NCI-H2029 (cell line): ENCODE measurements at places on chromosomes 5 and 9.

DNA sequence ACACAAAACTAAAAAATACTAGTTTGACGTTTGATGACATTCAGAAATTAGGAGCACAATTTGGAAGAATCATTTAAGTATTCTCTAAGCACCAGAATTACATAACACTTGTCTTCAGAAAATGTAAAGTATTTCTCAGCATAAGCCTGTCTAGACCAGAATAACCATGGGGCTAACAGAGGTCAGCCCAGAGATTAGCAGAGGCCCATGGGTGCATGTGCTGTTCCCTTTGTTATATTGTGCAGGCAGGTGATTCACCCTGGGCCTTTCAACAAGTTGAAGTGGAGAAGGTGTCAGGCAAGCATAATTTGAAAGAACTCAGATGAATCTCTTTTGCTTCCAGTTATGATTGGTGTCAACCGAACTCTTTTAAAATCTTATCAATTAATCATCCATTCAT lies 227.9 kb downstream of the LURAP1L start:
- no peak for DNase-seq

GRCh38 chr9:109585796-109586195 lies 87.7 kb upstream of the PTPN3 start:
- DNase-seq, result no peak

GRCh38 chr9:121452085-121452484 lies 47.6 kb downstream of the GGTA1 start:
- DNase-seq, result no peak

- peak; percentile 53 for DNase-seq
These were observed 75.9 kb downstream of the NMUR2 start for GRCh38 chr5:152329207-152329606.

GRCh38 chr5:65102371-65102975 lies 333.7 kb downstream of the CWC27 start:
- no peak for DNase-seq

DNA sequence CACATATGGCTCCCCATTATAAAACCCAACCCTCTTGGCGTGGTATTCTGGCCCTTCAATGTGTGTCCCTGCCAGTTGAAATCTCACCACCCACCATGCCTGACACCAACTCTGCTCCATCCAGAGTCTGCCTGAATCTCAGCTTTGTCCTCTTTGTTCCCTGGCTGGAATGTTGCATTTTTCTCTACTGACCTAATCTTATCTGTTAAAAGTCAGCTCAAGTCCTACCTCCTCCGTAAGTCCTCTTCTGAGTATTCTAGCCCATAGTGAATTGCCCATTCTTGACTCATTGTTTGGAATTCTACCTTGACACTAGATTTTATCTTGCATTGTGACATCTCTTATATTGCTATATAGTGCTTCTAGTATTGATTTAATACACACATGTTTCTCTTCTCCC lies 207.1 kb upstream of the VLDLR start:
- no peak for DNase-seq

DNA sequence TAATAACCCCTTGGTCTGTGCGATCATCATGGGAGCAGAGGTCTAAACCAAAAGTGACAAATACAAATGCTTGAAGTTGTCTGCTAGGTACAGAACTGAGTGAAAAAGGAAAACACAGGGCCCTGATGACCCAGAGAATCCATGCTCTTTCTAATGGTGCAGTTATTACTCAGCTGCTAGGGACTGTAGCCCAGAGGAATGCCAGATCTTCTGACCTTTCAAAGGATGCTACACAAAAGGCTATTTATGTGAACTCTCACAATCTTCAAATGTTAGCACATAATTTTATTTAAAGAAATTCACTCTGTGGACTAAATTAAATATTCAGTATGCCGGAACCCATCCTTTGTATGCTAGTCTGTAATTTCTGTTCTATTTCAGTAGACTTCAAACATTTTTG lies 79.9 kb downstream of the PRR16 start:
- DNase-seq, result no peak

DNA sequence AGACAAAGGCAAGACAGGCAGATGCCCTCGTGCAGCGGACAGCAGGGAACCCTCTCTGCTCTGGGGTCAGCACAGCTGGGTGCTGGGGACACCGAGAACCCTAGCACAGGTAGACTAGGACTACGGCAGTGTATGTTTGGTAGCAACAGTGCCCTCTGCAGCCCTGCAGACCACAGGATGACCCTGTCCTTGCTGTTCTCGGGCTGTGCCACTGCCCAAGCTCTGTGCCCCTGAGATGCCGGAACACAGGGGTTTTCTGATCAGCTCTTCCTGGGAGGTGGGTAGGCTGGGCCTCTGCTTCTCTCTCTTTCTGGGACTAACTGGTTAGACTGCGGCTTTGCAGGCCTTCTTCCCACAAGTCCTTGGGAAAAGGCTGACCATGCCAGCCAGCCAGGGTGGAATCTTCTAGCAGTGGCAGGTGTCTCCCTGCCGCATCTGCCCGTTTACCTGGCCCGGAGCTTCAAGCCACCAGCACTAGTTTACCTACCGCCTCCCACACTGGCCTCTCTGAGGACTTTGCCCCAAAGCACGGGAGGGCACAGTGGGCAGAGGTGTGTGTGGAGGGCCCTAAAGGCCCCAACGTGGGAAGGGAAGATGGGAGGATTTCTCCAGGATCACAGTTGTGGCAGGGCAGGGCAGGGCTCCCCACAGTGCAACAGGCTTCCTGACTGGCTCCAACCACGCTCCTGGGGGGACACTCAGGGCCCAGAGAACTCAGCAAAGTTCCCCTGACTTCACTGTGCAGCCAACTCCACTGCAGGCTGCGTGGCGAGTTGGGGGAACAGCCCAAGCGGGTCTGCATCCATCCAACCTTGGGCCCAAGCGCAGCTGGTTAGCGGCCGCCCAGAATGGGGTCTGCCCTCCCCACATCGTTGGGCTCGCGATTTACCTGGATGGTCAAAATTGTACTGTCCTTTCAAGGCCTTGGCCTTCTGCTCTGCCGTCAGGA lies 1.2 kb downstream of the UCK1 start:
- DNase-seq, result no peak

- DNase-seq, result no peak
These were observed 58.1 kb downstream of the HSPA4 start for GRCh38 chr5:133109655-133110483.

DNA sequence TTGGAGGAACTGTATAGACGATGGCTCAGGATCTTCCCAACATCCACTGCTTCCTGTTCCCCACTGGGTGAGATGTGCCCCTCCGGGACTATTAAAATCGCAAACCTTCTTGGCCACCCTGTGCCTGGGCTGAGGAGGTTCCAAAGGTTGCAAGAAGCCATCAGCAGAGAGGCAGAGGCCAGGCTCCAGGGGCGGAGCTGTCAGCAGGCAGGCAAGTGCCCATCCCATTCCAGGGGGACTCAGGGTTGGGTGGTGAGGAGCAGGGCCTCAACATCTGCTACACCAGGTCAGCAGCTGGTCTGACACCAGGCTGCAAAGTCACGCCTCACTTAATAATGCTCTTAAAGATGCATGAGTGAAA lies 2.2 kb downstream of the BTNL3 start:
- no peak for DNase-seq

DNA sequence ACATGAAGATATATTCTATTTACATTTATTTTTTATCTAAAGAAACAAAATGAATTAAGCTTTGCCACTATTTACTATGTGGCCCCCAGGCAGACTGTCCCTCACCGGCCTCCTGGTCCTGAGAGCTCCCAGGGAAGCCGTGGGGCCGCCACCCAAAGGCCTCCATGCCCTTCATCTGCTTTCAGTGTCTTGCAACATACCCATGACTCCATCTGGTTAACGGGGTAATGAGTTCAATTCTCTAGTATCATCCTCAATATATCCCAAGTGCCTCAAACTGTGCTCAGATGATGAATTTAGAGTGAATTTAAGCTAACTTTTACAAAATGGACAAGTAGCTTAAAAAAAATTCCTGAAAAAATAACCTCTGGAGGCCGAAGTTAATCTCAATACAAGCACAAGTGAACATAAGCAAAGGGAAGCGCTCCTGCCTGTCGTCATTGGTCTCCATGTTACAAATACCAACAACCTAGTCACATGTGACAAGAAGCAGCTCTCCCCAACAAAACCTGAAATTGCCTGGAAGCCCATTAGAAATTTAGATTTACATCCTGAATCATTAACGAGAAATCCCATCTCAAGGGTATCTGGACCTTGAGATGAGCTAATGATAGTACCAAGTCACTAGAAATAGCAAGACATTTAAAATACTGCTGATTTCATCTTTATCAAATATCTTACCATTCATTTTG lies 26.1 kb downstream of the DAP start:
- no peak for DNase-seq

DNA sequence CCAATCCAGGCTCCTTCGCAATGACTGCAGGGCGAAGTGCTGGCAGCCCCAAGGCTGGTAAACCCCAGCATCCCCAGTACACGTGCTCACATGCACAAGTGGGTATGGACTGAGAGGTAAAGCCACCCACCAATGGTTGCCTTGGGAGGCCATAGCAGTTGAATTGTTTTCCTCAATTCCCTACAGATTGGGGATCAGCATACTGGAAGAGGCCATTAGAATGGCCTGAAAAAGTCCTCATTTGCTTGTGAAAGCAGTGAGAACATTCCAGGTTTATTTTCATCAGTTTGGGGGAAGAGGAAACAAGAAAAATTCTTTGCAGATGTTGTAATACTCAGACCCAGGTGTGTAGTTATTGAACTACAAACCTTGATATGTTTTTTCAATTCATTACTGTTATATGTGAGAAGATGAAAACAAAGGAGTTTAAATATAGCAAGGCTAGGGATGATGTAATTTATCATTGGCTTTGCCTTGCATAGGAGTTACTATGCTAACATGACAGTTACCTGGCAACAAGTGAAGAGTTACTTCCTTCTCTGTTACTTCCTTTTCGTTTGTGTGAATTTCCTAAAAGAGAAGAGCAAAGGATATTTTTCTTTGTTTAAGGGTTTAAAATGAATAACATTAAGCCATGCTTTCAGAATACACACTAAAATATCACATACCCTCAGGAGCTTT lies 36.4 kb downstream of the MTMR12 start:
- DNase-seq, result peak; percentile 77

GRCh38 chr9:71485326-71485725 lies 283.0 kb downstream of the CEMIP2 start:
- DNase-seq, result no peak

GRCh38 chr9:38138276-38138675 lies 69.2 kb upstream of the SHB start:
- DNase-seq, result no peak

GRCh38 chr9:16139774-16140173 lies 586.9 kb downstream of the CCDC171 start:
- no peak for DNase-seq

DNA sequence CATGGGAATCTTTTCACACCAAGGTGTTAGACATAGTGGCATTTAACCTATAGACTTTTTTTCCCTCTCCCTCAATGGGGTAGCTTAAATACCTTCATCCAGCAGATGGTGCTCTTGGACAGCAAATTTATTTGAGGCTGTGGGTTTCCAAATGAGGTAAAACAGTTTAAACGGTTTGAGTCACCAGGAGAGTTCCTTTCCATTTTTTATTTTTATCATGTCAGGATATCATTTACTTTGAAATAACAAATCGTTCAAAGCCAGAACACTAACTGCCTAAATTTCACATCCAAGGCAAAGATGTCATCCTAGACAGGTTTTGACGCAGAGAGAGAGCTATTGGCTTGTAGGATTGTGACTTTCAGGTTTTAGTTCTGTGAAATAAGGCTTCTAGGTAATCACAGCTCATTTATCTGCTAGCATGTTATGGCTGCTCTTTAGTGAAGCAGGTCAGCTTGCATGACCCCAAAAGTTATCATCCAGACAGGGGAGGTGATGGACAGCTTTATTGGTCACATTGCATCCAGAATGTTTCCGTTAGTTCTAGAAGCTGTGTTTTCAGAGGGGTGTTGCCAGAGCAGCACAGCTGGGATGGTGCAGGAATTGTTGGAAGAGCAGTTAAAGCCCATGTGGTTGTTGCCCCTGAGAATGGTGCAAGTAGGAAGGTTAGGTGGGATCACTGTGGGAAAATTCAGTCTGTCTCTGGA lies 69.8 kb downstream of the KDM4C start:
- DNase-seq, result no peak

GRCh38 chr9:126232461-126232860 lies 94.2 kb upstream of the MVB12B start:
- DNase-seq, result no peak

- no peak for DNase-seq
These were observed 28.5 kb downstream of the GOLGA2 start for GRCh38 chr9:128247226-128247803.

DNA sequence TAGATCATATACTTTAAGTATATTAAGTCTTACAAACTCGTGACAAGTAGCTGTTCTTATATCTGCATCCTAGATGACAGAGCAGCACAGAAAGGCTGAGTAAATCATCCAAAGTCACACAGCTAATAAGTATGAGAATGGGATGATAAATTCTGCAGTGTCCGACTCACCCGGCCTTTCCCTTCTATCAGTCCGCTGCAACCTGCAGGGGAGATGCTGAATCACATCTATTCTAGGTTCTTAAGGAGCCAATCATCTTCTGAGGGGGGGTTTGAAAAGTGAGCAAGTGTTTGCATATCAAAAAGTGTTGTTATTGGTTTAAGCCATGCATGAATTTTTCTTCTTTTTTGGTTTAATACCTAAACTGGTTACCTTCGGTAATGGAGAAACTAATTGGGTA lies 38.9 kb downstream of the ADAMTS16 start:
- DNase-seq, result no peak

DNA sequence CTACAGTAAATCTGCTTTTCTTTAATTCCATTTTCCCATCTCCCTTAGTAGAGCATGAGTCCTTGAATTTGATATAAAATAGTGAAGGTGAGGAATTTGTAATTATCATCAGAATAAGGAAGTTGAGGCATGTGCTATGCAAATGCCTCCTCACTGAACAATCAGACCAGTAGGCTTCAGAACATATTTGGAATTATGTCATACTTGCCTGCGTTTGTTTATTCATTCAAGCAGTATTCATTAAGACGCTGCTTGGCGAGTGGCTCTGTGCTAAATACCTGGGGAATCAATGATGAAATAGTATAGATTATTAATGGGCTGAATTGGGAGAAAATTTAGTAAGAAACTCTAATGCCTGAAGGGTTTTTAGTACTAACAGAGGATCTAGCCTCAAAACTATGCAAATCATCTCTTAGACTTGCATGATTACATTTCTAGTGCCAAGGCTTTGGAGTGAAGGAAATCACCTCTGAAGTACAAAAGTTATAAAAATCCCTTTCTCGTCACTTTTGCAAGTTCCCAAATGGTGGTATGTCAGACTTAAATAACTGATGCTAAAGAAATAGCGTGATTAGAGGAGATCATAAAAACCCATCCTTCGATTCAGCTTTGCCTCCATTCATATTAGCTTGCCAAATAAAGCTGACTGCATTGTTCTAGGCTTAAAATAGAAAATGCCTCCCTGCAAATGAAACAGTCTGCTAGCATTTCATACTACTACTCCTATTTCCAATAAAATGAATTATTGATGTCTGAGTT lies 141.7 kb downstream of the PCSK5 start:
- DNase-seq, result no peak

- peak; percentile 39 for DNase-seq
These were observed 58.8 kb downstream of the FAM78A start for GRCh38 chr9:131217331-131218031.

- peak; percentile 42 for DNase-seq
These were observed 114.9 kb upstream of the TRIM32 start for GRCh38 chr9:116572095-116572748.

- DNase-seq, result no peak
These were observed 96.5 kb upstream of the PCSK1 start for GRCh38 chr5:96529559-96529958.
